ENCODE measurements at places on chromosomes 2 and 18. TPM values are rescaled to one million over a fixed set of nuclear protein-coding genes. Genes with fewer than 3 reads are reported as not detected.

Gene MAP4K3
- 30.2 TPM for total RNA-seq

DNA sequence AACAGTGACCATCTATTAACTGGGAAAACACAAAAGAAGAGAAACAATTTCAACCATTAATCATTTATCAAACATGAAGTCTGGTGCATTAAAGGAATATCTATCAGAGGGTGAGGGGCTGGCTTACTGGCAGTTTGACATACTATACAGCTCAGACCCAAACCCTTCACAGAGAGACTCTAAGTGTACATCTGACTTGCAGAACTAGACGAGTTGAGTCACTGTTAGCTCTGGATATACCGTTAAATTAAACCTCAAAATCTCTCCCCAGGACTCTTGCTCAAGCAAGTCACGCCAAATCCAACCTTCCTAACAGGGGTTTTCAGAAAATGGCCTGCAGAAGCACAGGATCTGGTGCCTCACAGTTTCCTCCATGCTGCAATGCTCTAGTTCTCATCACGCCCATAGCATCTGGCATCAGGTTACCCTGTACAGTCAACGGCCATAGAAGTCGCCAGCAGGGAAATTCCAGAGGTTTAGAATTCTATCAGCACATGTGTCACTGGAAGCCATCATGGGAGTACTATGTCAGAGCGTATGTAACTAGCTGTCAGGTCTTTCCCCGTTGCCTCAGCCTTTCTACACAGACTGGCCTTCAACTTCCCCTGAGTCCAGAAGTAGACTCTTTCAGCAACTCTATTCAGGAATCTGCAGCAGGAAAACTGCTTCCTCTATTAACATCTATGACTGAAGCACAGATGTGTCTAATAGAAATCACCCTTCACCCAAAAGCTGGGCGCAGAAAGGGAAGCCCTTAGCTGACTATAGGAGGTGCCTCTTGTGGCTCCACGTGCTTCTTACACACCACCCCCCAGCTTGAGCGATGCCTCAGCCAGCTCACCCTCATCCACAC, 9.3 kb downstream of the TGOLN2 start:
- DNase-seq, result peak; percentile 81

GRCh38 chr18:51030537-51031258, 685 bp downstream of the SMAD4 start:
- peak; percentile 66 for DNase-seq

- peak; percentile 39 for DNase-seq
These were observed 115.0 kb upstream of the GLS start for GRCh38 chr2:190765386-190766173.

Gene PECR
- 8.3 TPM for total RNA-seq

DNA sequence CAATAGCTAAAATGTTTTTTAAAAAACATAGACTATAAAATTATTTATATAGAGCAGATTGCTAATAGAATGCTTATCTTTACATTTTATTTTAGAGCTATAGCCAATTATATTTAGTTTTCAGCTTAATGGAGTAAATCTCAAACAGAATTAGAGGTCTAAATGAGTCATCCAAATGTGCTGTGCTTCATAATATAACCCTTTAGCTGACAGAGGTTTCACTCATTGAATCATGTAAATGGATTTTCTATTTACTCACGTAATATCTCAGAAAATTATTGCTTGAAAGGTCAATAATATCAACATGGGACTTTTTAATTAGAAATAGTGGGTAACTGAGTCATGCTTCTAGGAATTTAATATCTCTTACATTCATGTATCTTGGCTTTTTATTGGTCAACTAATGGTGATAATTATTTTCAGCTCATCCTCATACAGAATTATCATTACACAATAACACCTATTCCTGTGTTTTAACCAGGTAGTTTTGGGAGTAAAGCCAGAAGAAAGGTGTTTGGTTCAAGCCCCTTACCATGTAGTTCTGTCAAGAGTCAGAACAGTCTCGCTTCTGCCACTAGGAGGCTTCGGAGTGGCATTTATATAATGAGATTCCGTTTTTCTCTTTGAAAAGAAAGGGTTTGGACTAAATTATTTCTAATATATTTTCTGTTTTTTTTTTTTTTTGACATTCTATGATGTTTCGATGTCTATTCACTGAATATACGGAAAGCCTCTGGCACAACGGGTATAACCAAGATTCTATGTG, 217.6 kb downstream of the CDH7 start:
- peak; percentile 13 for DNase-seq

DNA sequence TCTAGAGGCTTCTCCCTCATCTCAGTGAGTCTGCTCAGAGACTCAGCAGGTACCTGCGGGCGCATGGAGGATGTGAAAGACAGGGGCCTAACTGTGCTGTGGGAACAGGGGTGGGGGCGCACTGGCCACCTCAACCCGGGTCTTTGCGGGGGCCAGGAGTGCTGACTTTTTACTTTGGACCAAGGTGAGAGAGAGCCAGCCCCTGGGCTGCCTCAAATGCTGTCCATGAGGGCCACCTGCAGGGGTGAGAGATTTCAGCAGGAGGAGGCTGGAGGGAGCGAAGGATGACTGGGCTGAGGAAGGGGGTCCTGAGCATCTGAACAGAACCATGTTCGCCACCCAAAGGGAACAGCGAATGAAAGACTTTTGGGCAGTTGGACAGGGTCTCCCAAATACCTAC, 129.4 kb downstream of the TNS1 start:
- DNase-seq, result no peak

GRCh38 chr2:217231212-217231611, 371.3 kb upstream of the TNP1 start:
- no peak for DNase-seq

DNA sequence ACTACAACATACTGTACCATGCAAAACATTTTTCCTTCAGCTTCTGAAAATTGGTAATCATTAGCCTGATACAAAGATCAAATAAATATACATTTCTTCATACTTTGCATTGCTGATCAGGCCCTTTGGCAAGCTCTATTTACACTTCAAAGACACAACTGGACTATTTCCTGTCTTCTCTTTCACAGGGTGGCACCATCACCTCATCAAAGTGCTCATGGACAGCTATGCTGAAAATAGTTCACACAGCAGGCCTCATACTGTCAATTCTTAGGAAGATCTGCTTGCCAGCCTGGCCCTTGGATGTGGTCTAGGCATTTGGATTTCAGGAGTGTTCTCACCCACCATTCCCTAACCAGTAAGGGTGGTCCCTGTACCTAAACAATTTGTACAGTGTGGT, 33.9 kb downstream of the FBXO15 start:
- no peak for DNase-seq

DNA sequence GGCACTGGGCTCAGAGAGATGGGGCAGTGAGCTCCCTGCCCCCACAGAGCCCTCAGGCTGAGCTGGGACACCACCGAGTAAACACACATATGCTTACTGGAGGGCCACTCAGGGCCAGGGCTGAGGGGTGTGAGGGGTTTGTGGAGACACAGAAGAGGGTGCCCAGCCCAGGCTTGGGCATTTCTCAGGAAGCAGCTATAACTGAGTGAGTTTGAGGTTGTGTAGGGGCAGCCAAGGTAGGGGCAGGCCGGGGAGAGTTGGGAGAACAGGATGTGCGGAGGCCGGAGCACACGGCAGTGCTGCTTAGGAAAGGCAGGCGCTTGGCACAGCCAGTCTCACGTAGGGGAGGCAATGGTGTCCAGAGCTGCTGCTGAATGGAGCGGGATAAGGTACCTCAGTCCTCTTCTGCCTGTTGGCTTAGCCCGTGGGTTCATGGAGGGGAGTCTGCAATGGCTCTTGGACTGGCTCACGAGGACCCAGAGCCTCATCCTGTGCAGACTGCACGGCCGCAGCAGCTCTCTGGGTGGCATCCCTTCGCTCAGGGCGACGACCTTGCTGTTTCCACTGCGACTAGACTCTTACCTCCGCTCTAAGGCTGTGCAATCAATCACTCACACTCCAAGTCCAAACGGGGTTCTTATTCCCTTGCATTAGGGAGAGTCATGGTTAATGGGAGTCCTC, 466.1 kb upstream of the HS6ST1 start:
- no peak for DNase-seq

DNA sequence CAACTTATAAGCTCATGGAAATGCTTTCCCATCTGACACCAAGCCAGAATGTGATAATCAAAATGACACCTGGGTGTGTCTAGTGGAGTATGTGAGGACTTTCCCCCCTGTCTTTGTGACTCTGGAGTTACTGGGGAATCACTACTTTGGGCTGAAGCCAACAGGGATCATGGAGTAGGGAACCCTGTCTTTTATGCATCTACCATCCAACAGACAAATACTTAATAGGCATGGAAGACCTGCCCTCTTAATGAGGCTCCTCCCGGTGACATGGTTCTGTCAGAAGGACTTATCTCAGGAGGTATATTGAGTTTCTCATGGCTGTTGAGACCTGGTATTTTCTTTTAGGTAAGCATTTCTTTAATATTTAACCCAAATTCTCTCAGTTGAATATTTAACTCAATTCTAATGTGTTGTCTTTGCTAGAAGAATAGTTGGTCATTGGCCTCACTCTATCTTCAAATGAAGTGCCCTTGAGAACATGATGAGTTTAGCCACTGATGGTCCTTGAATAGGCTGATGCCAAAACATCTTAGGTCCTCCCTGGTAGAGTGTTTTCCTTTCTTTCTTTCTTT, 42.1 kb downstream of the TGIF1 start:
- no peak for DNase-seq

- peak; percentile 94 for DNase-seq
These were observed at the start of gene VSNL1 for GRCh38 chr2:17540093-17540812. Gene VSNL1, plus strand, starts transcription at chr2:17540696. Its CDS starts 51,379 bp downstream, at chr2:17592075.

- DNase-seq, result no peak
These were observed 10.9 kb upstream of the HS6ST1 start for GRCh38 chr2:128329607-128330006.

Gene COLEC12
- not detected for total RNA-seq

- DNase-seq, result peak; percentile 51
These were observed 54.4 kb downstream of the SLC4A3 start for GRCh38 chr2:219681694-219682300.

DNA sequence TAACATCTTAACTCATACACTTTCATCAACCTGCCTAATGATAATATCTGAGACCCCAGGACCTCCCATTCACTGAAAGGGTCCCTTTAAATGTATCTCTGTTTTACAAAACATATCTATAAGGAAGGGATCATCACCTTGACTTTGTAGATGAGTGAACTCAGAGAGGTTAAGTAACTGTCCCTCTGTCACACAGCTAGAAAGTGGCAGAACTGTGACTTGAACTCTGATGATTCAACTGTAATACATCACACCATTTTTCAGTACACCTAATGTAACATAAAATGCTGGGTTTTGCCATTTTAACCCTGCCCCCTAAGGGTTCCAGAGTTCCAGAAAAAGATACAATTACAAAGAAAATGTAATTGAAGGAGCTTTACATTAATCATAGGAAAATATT, 234.6 kb downstream of the ZEB2 start:
- no peak for DNase-seq

DNA sequence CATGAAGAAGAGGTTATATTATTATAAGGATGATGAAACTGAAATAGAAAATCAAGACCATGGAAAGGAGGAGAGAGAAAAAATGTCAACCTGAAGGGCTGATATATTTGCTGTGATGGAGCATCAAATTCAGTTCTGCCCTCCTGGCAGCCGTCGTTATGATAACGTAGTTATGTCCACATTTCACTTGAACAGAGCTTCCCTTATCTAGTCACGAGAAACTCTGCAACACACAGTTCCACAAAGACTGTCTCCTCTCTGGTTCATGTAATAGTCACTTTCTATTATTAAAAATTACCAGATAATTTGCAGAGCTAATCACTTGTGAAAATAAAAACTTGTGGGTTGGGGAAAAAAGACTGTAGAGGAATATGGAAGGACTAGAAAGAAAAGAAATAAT, 19.5 kb upstream of the RBMS1 start:
- no peak for DNase-seq

Gene ZAP70
- not detected for total RNA-seq

DNA sequence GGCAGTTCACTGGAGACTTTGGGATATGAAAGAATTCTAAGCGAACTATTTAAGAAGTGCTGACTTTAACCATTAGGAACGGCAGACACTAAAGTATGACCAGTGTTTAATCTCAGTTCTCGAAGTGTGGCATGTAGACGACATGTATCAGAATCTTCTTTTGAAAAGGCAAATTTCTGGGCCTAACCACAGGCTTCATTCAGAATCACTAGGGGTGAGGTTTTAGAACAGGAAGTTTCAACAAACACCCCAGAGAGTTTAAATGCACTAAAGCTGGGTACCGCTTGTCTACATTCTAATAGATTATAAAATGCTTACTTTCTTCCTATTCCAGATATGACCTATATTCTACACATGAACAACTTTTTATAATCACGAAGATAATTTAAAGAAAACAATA, 180.3 kb downstream of the ANKRD44 start:
- no peak for DNase-seq

Gene PTPRN
- total RNA-seq, result not detected

DNA sequence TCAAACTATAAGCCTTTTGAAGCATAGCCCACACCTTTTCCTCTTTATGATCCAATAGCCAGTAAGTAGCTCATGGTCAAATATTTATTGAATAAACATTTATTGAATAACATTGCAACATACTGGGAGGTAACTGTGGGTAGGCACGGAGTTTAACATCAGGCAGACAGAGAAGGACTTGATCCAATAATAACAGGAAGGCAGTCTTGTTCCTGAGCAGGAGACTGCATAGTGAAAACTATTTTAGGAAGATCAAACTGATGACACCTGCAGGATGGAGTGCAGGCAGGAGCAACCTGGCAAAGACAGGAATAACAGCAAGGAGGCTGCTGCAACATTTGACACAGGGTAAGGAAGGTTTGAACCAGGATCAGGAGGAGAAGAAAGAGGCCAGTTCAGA, 3.1 kb upstream of the DCTN1 start:
- DNase-seq, result peak; percentile 66

- no peak for DNase-seq
These were observed 23.4 kb upstream of the TANK start for GRCh38 chr2:161136696-161137324.

Gene POLR1B
- 74.0 TPM for total RNA-seq

Gene GREB1L
- 9.4 TPM for total RNA-seq

DNA sequence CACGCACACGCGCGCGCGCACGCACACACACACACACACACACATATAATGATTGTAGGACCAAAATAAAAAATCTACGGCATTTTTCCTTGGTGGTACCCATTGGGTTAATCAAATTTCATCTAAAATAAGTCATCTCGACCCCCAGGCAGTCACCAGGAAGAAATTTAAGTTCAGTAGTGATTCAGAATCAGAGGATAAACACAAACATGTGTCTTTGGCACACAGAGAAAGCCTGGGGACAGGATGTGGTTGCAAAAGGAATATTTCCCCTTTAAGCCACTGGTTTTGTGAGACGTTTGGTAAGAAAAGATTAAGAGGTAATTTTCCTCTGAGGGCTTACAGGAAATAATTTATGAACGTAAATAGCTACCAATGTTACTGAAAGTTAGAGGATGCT, 171.6 kb upstream of the PIEZO2 start:
- DNase-seq, result peak; percentile 42

- DNase-seq, result peak; percentile 90
These were observed at the start of gene BCL11A for GRCh38 chr2:60553495-60554073. Gene BCL11A, minus strand, starts transcription at chr2:60553654. Its CDS starts 384 bp downstream, at chr2:60553270.
